Keratinocyte (primary cell): ENCODE measurements at places on chromosomes 6 and 20. TPM values are rescaled to one million over a fixed set of nuclear protein-coding genes. Genes with fewer than 3 reads are reported as not detected.

FGD2 gene
- polyA plus RNA-seq: 0.03 to 0.13 TPM (median 0.08 TPM) in 3 replicates

STX7 gene
- polyA plus RNA-seq: 28.8 to 41.0 TPM (median 34.9 TPM) in 3 replicates

ESF1 gene
- polyA plus RNA-seq: 3.9 to 10.8 TPM (median 4.9 TPM) in 3 replicates

HLA-DRB1 gene
- 0.12 to 0.54 TPM (median 0.31 TPM) in 3 replicates for polyA plus RNA-seq

HLA-DMA gene
- 1.9 to 4.5 TPM (median 2.6 TPM) in 3 replicates for polyA plus RNA-seq
